ENCODE measurements at places on chromosomes 7 and 10.

DNA sequence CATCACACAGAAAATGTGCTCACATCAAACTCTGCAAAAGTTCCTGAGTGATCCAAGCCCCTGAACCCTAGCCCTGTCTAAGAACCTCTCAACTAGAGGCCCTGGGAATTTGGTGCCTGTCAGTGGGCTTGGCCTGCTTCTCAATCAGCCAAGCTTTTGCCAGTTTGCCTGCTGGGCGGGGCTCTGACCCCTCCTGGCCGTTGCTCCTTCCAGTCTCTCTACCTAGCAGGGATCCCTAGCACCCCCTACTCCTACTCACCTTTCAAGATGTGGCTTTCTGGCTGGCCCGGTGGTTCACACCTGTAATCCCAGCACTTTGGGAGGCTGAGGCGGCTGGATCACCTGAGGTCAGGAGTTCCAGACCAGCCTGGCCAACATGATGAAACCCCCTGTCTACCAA is 2.1 kb downstream of the KLRG2 start:
- DNase-seq: no peak

DNA sequence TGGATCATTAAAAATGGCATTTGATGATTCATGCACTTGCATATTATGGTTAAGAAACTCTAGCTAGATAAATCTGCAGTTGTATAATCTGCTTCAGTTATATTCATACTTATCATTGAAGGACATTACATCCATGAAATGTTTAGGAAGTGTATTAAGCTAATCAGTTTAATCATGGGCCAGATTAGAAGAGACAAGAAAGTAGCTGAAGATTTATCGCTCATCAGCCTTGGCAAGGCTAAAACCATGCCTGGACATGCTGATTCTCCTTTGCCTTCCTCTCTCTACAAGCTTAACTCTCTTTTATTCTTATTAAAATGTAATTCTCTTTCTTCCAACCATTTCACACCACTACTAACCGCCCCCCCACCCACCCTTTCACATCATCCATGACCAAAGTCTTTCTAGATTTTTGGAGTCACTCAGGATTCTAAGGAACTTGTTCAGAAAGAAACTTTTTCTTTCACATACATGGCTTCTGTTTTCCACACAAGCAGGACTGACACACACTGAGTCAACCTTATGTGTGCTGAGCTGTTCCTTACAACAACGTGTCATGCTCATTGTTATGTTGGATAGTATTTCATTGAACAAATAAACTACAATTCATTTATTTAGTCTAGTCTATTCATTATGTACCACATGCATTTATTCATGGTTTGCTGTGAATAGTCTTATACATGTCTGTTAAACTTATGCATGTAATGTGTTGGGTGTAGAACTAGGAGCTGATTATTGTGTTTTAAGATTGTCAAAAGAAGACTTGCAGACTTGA is 227.3 kb upstream of the SP8 start:
- no peak for DNase-seq

DNA sequence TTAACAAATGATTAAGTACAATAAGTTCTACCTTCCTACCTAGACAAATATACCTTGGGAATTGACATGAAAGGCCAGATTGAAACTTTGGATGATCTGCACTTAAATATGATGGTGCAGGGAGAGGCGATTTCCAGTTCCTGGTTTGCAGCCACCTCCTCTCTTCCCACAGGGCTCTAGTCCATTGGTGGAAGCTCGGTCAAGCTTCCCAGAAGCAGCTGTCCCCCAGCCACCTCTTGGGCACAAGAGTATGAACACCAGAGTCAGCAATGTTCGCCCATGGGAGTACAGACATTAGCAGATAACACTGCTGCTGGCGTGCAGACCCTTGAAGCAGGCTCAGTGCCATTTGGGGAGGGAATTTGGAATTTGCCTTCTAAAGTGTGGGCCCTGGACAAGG is 1.5 kb upstream of the CPVL start:
- DNase-seq: no peak

DNA sequence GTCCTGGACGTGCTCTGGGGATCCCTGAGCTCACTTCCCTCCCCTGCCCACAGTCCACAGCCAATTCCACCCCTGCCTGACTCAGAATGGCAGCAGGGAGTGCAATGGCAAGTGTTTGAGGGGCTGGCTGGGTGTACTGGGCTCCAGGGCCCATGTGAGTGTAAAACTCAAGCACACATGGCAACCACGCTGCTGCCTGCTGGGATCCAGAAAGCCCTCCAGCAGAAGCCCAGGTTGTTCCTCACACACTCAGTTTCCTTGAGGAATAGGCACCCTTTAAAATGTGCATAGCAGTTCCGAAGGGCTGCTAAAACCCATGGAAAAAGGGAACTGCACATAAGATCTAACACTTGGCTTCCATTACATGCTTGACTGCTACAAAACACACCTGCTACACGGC is 11.3 kb upstream of the ATP6V0A4 start:
- no peak for DNase-seq

- DNase-seq: no peak
Observed at GRCh38 chr10:10589540-10590303, 427.9 kb upstream of the CELF2 start.

- no peak for DNase-seq
Observed at GRCh38 chr10:75398692-75399460, 2.7 kb downstream of the ZNF503 start.

GRCh38 chr7:2495418-2496299 is 19.5 kb upstream of the GRIFIN start:
- no peak for DNase-seq

DNA sequence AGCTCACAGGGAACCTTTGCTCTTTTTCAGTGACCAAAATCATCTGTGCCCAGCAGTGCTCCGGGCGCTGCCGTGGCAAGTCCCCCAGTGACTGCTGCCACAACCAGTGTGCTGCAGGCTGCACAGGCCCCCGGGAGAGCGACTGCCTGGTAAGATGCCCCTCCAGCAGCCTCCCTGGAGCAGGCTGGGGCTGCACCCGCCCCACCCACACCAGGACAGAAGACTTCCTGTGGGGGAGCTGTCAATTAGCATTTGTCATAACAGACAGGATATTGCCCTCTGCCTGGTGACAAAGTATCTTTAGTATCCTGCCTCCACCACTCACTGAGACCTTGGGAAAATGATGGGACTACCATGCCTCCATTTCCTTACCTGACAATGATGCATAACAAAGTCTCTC is 133.7 kb downstream of the EGFR start:
- DNase-seq: no peak

DNA sequence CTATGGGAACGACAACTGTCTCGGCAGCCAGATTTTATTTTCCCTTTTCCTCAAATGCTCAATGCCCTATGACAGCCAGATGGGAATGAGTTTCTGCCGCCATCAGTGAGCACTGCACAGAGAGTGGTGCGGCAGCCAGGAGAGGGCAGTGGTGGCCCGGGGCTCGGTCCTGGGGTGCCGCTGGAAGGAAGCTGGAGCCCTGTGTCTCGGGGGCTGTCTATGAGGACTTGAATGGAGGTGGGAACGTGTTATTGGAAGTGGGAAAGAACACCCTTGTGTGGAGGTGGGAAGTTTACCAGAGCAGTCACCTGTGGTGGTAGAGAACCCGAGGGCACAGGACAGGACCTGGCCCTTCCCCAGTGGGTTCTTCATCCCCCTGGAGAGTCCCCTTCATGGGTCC is 35.8 kb downstream of the JAKMIP3 start:
- DNase-seq: no peak

DNA sequence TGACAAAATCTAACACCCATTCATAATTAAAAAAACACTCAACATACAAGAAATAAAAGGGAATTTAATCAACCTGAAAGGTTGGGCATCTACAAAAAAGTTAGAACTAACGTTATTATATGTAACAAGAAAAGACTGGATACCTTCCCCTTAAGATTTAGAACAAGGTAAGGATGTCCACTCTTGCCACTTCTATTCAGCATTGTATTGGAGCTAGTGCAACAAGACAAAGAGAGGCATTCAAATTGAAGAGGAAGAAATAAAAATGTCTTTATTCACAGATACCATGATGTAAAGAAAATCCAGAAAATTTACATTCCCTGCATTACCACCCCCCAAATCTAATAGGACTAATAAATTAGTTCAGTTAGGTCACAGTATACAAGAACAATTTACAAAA is 18.3 kb downstream of the FAM149B1 start:
- no peak for DNase-seq

GRCh38 chr10:112461029-112461887 is 14.2 kb downstream of the VTI1A start:
- no peak for DNase-seq

DNA sequence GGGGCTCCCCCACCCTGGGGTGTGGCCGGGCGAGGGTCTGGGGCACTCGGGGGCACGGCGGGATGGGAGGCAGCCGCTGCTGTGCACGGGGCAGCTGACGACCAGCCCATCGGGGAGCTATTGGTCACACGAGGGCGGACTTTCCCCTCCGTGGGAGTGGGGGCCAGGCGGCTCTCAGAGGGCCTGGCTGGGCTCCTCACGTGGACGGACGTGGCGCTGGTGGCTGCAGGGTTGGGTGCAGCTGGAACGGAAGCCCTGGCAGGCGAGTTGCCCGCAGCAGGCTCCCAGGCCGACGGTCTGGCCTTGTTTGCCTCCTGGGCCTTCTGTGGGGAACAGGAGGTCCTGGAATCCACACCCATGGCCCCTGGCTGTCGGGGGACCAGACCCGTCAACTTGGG is 14.3 kb downstream of the MICALL2 start:
- no peak for DNase-seq

DNA sequence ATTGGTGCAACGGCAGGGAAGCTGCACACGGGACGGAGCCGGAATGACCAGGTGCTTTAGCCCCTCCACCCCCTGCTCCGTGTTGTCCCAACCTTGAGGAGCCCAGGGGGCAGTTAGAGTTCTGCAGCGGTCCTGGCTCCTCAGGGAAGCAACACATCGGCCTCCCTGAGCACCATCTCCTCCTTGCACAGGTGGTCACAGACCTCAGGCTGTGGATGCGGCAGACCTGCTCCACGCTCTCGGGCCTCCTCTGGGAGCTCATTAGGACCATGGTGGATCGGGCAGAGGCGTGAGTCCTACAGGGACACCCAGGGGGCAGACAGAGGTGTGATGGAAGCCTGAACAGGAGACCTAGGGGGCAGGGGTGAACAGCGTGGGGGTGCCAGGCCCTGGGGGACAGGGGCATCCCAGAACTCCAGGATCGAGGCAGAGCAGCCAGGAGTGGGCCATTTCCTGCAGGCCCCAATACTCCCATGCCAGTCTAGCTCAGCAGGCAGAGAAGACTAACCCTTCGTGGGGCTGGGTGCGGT is 7.3 kb downstream of the ASL start:
- no peak for DNase-seq

GRCh38 chr10:1360558-1361164 is 304.5 kb downstream of the WDR37 start:
- no peak for DNase-seq

DNA sequence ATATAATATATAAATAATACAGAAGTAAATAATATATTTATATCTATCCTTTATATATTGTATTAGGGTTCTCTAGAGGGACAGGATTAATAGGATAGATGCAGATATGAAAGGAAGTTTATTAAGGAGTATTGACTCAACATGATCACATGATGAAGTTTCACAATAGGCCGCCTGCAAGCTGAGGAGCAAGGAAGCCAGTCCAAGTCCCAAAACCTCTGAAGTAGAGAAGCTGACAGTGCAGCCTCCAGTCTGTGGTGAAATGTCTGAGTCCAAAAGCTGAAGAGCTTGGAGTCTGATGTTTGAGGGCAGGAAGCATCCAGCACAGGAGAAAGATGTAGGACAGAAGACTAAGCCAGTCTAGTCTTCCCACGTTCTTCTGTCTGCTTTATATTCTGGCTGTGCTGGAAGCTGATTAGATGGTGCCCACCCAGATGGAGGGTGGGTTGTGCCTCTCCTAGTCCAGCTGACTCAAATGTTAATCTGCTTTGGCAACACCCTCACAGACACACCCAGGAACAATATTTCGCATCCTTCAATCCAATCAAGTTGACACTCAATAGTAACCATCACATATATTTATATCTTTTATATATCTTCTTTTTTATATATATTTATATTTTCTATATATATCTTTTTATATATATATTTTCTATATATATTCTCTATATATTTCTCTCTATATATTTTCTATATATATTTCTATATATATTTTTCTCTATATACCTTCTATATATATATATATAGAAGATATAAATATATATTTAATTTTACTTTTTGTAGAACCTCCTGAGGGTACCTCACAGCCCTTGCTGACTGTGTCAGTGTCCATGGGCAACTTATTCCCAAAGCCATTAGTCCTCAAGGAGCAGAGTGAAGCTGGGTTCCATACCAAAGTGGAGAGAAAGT is 24.6 kb upstream of the AKR1B10 start:
- no peak for DNase-seq

DNA sequence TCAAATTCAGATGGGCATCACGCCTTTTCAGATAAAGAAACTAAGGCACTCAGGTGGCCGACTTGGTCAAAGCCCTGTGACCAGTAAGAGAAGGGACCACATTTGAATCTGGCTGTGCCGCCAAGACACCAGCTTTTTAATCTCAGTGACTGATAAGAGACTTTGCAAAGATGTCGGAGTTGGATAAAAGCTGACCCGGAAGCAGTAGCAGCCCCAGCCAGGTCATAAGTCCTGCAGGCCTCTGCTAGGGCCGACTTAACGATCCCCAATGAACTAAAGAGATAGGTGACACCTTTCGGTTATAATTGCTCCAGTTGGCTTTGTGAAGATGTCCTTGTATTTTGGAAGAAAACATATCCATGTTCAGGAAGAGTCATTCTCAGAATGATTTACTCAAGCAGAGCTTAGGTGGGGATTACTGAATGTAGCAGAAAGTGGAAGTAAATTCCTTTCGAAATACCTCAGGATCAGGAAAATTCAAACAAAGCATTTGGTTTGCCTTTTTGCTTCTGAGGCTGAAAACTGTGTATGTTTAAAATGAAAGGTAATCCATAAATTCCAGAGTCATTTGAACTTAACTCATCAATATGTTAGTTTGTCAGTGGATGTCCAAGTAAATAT is 164.2 kb upstream of the PITRM1 start:
- no peak for DNase-seq

DNA sequence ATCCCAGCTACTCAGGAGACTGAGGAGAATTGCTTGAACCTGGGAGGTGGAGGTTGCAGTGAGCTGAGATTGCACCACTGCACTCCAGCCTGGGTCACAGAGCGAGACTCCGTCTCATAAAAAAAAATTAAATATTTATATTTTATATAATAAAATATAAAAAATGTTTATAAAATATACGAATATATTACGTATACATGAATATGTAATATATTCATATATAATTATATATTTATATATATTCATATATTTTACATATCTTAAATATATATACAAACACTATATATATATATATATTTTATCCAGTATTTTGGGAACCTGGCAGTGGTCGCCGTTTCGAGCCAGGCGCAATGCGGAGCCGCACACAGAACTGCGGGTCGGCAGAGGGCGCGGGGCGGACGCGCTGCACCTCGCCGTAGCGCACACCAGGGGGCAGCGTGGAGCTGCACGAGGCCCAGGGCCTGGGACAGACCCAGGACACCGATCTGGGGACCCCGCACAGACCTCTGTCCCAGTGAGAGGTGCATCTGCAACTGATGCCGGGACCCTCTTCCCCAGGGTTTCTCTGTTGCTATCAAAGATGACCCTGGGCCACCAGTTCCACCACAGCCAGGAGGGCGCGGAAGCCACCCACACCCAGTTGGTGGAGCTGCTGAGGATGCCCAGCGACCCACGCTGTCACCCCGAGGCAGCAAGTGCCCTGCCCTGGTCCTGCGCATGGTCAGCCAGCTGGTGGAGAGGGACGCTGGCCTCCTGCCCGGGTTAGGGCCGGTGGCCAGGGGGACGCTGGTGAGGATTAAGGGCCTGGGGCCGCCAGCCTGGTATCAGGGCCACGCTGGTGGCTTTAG is 22.7 kb downstream of the AP5Z1 start:
- DNase-seq: no peak

- no peak for DNase-seq
Observed at GRCh38 chr7:127114742-127115265, 137.9 kb downstream of the GRM8 start.

GRCh38 chr7:36781011-36781738 is 56.9 kb upstream of the AOAH start:
- no peak for DNase-seq
